ENCODE measurements at places on chromosomes 6 and 20.

- no peak for DNase-seq
Measured at GRCh38 chr6:137033828-137034227, 10.9 kb downstream of the IL20RA start.

DNA sequence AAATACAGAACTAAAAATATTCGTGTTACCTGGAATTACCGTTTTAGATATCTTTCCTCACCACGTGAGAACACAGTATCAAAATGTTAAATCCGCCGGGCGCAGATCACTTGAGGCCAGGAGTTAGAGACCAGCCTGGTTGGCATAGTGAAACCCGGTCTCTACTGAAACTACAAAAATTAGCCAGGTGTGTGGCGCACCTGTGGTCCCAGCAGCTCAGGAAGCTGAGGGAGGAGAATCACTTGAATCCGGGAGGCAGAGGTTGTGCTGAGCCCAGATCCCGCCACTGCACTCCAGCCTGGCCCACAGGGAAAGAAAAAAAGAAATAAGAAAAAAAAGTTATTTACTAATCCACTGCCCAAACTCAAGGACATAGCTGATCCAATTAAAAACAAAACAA is 4.8 kb upstream of the DDX43 start:
- DNase-seq = no peak

- DNase-seq = no peak
Measured at GRCh38 chr6:51743999-51744398, 343.4 kb downstream of the PKHD1 start.

DNA sequence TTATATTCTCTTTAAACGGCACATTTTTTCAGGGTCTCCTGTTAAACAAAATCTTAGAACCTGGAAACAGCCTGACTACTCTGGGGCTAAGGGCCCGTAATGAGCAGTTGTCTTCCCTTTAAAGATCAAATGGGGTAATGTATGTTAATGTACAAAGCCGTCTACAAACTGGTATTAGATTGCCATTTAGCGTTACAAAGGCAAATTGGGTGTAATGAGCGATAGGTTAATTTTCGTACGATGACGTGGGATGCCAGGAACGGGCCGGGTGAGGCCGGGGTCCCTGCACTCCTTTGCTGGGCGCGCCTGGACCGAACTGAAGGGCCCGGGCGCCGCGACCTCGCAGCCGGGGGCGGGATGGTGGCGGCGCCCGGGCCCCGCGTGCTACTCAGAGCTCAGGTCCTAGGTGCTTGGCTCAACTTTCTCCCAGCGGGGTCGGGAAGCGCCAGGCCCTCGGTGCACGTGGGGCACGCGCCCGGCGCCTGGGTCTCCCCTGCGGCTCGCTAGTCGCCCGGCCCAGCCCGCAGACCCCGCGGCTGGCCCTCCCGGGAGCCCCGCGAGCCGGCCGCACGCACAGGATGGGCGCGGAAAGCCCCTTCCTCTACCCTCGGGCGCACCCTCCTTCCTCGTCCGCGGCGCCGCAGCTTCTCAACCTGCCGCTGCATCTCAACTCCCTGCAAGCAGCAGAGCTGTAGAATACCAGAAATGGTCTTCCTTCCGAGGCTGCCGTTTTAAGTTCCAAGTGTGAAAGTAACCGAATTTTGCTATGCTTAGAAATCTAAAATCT is 5.9 kb downstream of the NKX2-4 start:
- DNase-seq = no peak

DNA sequence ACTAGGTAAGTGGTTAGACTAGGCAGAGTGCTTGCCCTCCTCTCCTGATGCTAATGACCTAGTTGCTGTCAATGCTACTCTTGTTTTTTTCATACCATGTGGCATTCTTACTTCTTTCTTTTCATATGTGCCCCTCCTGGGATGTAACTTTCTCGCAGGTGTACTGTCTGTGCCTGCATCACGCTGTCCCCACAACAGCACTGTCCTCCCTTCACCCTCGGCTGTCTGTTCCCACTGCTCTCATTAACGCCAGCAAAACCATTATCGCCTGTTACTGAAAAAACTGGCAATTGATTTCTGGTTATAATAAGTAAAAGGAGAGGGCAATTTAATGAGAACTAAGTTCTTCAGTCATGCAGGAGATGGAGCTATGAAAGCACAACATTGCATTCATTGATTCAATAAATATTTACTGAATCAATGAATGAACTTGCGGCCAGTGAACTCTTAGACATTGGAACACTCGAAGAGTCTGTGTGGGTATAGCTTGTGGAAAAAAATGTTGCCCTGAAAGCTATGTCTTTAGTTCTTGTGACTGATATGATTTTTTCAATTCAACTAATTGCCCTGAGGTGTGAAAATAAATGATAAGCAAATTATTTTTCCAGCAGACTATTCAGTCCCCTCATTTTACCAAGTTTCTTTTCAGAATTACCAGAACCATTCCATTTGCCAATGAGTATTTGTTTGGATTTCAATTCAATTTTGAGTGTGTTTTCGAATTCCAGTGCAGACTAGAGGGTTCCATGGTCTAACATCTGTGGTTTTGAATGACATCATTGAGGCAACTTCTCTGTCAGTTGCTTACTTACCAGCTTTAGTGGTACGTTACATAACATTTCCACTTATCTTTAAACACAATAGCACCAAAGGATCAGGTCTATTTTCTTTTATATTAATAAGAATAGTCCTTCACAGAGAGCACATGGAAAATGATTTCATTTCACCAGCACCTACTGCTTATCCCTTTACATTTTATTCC is 2.1 kb downstream of the SLC17A4 start:
- no peak for DNase-seq

- DNase-seq = no peak
Measured at GRCh38 chr6:90413867-90414266, 117.2 kb upstream of the BACH2 start.

GRCh38 chr20:58174708-58175280 is 53.7 kb downstream of the ANKRD60 start:
- no peak for DNase-seq

- no peak for DNase-seq
Measured at GRCh38 chr20:29302979-29303644, 1954.4 kb upstream of the DEFB115 start.

GRCh38 chr20:47574616-47575364 is 73.1 kb downstream of the NCOA3 start:
- no peak for DNase-seq

DNA sequence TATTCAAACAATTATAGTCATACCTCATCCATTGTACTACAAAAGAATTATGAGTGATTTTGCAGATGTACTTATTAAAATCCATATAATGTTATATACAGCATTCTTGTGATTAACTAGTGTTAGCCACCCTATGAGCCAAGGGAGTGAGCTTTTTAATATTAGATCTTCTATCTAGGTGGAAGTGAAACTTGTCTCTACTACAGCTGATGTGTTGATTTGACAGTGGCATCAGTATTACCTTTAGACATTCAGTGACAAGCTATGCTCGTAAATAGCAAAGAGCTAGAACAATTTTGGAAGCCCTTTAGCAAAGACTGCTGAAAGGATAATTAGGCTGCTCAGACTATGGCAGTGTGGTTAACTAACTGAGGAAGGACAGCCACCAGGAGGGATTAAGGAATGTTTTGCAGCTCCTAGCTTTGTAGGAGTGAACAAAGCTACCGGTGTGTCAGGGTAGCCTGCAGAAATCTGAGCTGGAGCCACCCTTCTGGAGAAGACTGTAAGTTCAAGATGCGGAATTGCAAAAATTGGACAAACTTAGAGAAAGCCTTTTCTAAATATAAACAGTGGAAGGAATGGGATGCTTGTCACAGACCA is 73.7 kb downstream of the AFG1L start:
- no peak for DNase-seq

DNA sequence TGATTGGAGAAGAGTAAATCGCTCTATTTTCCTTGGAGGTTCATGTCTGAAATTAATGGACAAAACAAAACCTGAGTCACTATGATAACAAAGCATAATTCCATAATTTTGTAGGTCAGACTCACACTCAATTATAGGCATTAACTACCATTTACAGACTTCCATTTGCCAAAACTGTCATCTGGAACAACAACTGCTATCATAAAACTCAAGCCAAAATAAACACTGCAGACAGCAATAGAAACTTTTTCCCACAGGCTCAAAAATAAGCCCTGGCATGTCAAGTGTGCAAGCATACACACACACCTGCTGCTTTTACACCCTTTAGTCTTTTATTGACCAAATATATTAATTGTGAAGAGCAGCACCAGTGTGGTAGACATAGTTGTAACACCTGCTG is 7.1 kb downstream of the MRPS10 start:
- no peak for DNase-seq
